Stimulated activated CD4-positive, alpha-beta T cell treated with anti-CD3 and anti-CD28 coated beads, TNF-alpha, amount 100 ng/mL, for 1 hour (primary cell): ENCODE measurements at places on chromosomes 1 and 21.
A peak's percentile ranks its signal among the peaks of the same experiment; 100 is the strongest.

DNA sequence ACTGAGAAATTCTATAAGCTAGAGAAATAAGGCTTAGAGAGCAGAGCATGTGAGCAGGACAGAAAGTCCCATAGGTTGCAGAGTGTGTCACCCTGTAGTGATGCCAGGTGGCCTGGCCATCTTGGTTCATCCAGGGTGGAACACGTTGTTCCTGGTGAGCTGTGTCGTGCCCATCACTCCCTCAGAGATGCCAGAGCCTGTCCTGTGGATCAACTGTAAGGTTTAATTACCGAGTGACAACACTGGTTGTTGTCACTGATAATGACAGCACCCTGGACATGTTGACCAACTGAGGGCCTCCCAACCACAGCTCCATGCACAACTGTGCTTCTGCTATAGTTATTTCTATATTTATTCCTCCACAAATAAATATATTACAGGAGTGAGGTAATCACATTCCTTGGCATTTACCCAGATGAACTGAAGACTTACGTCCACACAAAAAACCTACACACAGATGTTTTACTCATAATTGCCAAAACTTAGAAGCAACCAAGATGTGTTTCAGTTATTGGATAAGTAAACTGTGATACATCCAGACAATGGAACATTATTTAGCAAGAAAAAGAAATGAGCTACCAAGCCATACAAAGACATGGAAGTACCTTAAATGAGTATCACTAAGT lies 6.2 kb downstream of the C1orf198 start:
- DNase-seq = no peak

GRCh38 chr1:13732971-13733667 lies 33.1 kb downstream of the PRDM2 start:
- DNase-seq = no peak

GRCh38 chr1:151384584-151384983 lies 12.1 kb upstream of the SELENBP1 start:
- DNase-seq = no peak

GRCh38 chr1:28096210-28097099 lies 8.0 kb upstream of the EYA3 start:
- DNase-seq = no peak

GRCh38 chr21:34221331-34222030 lies 142.3 kb upstream of the KCNE2 start:
- no peak for DNase-seq

GRCh38 chr1:114764689-114765088 lies 6.9 kb upstream of the CSDE1 start:
- no peak for DNase-seq

GRCh38 chr1:156804572-156805243 lies 11.9 kb downstream of the SH2D2A start:
- no peak for DNase-seq

DNA sequence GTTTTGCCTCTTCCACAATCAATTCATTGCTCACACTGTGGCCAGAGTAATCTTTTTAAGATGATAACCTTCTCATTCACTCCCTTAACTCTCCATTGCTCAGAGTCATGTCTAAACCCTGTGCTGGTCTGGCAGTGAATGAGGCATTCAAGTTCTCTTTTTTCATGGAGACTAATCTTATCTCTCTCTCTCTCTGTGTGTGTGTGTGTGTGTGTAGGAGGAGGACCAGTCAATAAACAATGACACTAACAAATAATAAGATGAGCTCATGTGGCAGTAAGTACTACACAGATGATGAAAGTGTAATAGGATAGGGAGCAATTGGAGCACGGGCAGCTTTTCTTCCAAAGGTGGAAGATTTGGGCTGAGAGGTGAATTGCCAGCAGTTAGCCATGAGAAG lies 122.0 kb upstream of the B3GALT2 start:
- DNase-seq = no peak

DNA sequence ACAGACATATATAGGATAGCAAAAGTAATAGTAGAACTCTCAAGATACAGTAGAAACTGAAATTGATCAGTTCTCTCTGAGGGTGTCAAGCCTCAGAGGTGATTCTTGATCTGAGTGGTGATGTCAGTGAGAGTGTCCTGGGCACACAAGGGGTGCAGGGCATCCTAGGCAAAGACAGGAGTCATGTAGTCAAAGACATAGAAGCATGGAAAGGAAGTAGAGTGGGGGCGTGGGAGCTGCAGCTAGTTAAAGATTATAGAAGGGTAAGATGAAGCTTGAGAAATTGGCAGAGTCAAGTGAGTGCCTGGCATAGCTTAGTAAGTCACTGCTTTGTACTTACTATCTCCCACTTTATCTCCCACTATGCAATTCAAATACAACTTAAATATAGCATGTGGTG lies 22.8 kb downstream of the CDC7 start:
- DNase-seq = no peak

GRCh38 chr1:39086386-39086785 lies 60.2 kb downstream of the NDUFS5 start:
- DNase-seq = no peak

DNA sequence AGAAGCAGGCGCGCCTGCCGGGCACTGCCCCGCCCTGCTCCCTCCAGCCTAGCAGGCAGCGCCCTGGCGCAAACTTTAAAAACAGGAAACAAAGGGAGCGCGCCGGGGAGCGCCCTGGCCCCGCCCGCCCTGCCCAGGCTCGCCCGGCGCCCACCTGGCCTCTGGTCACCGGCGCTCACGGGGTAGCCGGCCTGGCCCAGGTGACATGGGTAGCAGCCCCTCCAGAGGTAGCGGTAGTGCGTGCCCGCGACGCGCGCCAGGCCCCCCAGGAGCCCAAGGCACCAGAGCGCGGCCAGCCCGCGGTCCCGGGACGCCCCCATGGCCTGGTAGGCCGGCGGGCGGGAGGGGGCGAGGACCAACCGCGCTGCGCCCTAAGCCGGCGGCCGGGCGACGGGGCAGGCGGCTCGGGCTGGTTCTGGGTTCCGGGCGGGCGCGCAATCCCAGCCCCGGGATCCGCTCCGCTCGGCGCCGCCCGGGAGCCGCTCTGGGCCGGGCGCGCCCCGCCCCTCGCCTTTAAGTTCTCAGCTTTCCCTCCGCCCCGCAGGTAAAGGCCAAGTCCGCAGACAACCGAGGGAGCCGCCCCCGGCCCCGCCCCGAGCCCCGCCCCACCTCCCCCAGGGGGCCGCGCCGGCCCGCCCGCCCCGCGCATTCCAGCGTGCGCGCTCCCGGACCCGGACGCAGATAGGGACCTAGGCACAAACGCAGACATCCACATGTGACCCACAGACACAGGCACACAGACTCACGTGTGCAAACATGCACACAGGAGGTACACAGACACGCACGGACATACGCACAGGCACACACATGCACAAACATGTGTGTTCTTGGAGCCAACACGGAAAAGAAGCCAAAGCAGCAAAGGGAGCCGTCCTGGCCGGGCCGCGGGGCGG lies 76.7 kb downstream of the ARHGEF16 start:
- DNase-seq = peak; percentile 48

DNA sequence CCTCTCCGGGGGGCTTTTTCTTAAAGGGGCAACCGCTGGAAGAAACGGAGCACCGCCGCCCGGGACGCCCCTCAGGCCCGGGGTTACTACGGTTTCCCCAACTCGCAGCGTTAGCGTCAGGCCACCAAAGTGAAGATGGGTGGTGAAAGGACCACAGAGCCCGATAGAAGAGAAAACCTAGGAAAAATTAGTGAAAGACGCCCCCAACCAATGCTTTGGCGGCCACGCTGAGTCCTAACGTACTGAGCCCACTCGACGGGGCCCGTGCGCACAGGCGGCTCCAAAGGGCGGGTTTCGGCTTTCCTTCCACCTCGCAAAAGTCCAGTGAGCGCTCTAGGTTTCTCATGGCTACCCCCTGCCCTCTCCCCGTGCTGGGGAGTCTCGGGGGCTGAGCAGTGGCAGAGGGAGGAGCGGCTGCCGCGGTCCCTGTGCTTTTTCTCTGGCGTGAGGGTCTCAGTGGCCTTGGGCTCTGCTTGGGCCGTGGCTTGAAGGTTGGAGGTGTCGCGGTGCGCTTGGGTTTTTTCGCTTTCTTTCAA lies 12.2 kb upstream of the SPEN start:
- no peak for DNase-seq

- DNase-seq = no peak
These were observed 124.6 kb upstream of the CXADR start for GRCh38 chr21:17388226-17388625.

DNA sequence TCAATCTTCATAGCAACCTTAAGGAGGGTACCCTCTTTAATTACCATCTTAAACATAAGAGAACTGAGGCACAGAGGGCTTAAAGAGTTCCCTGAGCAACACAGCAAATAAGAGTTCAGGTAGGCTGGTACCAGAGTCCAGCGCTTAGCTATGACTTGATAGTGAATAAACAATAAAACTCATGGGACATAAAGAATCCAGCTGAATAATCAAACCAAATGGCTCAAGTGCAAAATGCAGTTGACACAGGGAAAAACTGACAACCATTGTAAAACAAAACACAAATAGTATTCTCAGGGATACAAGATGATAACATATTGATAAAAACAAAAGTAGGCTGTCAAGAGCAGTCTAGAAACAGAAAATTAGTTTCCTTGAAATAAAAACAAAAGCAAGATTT lies 176.9 kb upstream of the HMGB4 start:
- DNase-seq = no peak

DNA sequence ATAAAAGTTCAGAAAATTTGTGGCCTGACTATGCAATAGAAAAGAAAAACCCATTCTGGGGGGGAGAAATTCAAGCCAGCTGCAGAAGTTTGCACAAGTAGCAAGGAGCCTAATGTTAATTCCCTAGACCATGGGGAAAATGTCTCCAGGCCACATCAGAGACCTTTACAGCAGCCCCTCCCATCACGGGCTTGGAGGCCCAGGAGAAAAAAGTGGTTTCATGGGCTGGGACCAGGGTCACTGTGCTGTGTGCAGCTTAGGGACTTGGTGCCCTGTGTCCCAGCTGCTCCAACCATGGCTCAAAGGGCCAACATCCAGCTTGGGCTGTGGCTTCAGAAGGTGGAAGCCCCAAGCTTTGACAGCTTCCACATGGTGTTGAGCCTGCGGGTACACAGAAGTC lies 42.0 kb downstream of the IL23R start:
- no peak for DNase-seq

- no peak for DNase-seq
These were observed 48.5 kb upstream of the ECE1 start for GRCh38 chr1:21338573-21339355.

GRCh38 chr1:198794498-198794897 lies 155.7 kb downstream of the PTPRC start:
- no peak for DNase-seq

- no peak for DNase-seq
These were observed 8.7 kb upstream of the PIK3C2B start for GRCh38 chr1:204503122-204503912.

DNA sequence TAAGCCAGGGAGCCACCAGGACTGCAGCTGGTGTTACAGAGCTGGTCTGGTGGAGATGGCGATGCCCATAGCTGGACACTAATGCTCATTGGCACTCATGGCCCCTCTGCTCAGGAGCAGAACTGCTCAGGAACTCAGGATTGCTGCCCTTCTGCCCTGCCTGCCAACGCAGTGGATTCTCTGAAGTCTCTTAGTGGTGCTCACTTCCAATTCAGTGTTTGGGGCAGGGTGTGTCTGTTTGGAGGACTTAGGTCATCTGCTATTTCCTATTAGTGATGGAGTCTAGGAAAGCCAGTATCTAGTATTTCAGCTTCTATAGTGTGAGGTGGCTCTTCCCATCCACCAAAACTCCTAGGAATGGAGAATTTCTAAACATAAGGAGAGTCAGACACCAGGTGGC lies 29.1 kb downstream of the S100A10 start:
- DNase-seq = no peak

GRCh38 chr21:23853796-23854379 lies 1753.4 kb downstream of the MRPL39 start:
- DNase-seq = no peak

GRCh38 chr1:28056129-28056925 lies 32.1 kb downstream of the EYA3 start:
- DNase-seq = peak; percentile 16

DNA sequence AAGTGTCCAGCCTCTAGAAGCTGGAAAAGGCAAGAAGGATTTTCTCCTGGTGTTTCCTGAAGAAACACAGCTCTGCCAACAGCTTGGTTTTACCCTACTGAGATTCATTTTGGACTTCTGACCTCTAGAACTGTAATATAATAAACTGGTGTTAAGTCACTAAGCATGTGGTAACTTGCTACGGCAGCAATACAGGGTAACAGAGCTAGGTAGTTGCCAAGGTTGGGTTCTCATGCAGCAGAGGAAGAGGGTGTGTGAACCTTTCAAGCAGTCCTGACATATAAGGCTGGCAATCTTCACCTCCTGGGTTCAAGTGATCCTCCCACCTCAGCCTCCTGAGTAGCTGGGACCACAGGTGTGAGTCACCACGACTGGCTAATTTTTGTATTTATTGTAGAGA lies 36.0 kb downstream of the GNG4 start:
- DNase-seq = no peak

DNA sequence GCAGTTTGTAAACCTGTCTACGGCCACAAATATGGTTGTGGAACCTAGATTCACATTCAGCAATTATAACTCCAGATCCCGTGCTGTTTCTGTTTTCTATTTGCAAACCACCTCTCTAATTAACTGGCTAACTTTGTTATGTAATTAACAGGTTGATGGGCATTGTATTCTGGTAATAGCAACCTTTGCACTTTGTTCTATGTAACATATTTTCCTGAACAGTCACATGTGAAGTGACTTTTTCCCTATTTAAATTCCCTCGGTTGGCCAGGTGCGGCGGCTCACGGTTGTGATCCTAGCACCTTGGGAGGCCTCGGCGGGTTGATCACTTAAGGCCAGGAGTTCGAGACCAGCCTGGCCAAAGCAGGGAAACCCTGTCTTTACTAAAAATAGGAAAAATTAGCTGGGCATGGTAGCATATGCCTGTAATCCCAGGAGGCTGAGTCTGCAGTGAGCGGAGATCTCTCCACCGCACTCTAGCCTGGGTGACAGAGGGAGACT lies 1.4 kb downstream of the ACADM start:
- no peak for DNase-seq

- DNase-seq = no peak
These were observed 251.9 kb downstream of the PTPRU start for GRCh38 chr1:29488086-29488793.

DNA sequence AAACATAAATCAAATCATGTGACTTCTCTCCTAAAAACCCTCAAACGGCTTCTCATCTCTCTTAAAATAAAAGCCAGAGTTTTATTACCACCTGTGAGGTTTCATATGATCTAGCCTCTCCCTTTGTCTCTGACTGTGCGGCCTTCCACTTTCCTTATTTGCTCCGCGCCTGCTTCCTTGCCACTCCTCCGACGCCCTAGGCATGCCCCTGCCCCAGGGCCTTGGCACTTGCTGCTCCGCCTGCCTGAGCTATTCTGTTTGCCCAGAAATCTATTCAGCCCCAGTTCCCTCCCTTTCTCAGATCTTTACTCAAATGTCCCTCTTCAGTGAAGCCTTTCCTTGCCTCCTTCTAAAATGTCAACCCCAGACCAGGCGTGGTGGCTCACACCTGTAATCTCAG lies 57.5 kb upstream of the DISP3 start:
- DNase-seq = no peak

GRCh38 chr1:15558516-15558915 lies 26.3 kb downstream of the AGMAT start:
- DNase-seq = no peak

GRCh38 chr21:45945066-45945867 lies 36.3 kb upstream of the COL6A1 start:
- DNase-seq = no peak
